ENCODE measurements at places on chromosomes 6 and 20.
A peak's percentile ranks its signal among the peaks of the same experiment; 100 is the strongest.

GRCh38 chr6:95805699-95806098 is 210.1 kb upstream of the FUT9 start:
- no peak for DNase-seq

DNA sequence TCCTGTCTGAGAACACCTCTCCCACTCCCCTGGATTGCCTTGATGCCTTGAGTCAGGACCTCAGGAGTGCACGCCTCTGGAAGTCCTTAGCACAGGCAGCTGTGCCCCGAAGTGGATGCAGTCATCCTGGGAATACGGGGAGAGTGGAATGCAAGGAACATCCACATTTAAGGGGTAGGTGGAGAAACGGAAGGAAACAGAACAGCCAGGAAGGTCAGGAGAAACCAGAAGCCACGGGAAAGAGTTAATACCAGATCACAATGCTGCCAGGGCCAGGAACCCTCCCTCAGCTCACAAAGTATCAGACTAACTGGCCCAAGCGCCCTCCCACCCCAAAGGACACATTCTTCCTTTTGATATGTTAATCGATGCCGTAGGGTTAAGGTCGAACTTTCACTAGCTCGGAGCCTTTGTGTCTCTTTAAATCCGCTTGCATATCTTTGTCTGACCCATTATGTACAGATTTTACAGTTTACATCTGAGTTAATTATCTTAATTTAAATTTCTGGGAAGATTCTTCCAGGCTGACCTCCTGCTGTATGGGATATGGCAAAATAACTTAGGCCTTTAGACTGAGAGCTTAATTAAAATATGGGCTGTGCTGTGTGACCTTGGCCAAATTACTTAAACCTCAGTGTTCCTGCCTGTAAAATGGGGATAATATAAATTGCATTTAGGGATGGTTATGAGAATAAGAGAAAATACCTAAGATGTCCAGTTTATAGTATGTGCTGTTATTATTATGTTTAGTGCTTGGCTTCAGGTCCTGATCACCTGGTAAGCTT is 24.0 kb upstream of the CCND3 start:
- DNase-seq, result no peak

DNA sequence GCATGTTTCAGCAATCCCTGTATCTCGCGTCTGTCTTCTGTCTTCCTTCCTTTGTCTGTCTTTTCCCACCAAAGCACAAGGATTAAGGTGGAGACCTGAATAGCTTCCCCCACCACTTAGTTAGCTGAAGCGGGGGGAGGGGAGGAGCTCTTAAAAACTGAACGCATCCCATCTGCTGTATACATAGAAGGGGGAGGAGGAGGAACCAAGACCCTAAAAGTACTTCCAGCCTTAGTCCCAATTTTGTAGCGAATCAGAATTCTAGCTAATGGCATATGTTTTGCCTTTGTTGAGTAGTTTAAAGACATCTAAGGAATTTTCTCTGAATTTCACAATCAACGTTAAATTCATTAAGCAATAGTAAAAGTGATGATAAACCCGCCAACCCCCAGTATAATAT is 47.9 kb downstream of the GNAS start:
- DNase-seq, result no peak

DNA sequence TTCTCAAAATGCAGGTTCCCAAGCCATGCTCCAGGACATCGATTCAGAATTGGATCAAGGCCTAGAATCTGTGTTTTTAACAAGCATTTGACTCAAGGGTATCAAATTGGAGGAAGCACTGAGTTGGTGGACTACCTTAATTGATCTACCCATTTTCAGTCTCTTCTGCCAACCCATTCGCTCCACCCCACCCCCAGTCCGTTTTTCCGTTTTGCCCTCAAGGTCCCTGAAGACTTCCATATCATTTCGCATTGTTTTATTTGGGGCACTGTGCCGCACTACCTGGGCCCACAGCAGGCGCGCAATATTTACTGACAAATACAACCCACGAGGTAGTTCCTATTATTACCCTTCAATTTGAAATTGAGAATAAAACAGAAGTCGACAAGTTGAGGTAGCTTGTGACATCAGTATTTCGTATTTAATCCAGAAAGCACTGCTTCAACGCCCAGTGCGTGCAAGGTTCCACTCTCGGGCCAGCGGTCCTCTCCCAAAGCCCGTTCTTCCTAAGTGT is 557 bp upstream of the DHX35 start:
- no peak for DNase-seq

GRCh38 chr20:53903652-53903987 is 166.8 kb downstream of the BCAS1 start:
- DNase-seq, result no peak

- peak; percentile 26 for DNase-seq
Measured at GRCh38 chr6:71420693-71421328, 132.2 kb downstream of the OGFRL1 start.

GRCh38 chr20:63241272-63241671 is 5.6 kb downstream of the BIRC7 start:
- DNase-seq, result no peak

- DNase-seq, result no peak
Measured at GRCh38 chr20:51287628-51288413, 254.7 kb downstream of the NFATC2 start.

DNA sequence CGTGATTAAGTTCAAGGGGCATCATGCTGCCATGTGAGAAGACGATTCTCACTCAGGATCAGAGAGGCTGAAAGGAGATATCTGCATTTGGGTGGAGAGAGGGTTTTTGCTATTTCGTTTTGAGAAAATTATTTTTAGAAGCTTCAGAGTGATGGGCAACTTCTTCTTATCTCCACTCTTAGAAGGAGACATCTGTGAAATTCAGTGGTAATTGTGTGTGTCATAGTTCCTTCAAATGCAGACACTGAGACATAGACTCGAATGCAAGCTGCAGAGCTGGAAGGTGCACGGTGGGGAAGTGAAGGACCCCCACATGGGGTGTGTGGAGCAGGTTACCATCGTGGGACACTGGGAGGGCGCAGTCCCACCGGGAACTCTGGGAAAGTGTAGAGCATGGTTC is 116.8 kb downstream of the PRND start:
- no peak for DNase-seq

DNA sequence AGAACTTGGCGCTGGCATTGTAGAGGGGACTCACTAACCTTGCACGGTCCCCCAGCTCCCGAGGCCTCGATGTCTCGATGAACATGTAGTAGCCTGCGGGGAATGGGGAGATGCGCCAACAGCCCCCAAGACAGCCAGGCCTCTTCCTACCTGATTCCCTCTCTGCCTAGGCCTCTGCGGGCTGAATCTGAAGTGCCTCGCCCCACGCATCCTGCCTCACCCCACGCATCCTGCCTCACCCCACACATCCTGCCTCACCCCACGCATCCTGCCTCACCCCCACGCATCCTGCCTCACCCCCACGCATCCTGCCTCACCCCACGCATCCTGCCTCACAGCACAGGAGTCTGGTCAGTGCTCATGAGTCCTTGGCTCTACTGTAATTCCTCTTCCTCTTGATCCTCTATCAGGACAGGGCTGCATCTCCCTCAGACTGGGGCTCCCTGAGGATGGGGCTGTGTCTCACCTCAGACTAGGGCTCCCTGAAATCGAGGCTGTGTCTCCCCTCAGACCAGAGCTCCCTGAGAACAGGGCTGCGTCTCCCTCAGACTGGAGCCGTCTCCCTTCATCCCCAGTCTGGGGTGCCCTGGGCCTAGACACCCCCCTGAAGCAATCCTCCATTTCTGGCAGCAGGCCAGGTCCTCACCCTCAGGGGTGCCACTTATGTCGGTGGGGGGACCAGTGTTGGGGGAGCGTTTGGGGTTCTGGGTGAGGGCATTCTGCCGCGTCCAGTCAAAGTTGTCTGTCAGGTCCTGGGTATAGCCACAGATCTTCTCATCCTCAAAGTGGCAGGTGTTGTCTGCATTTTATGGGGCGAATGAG is 53.6 kb downstream of the MDGA1 start:
- no peak for DNase-seq

DNA sequence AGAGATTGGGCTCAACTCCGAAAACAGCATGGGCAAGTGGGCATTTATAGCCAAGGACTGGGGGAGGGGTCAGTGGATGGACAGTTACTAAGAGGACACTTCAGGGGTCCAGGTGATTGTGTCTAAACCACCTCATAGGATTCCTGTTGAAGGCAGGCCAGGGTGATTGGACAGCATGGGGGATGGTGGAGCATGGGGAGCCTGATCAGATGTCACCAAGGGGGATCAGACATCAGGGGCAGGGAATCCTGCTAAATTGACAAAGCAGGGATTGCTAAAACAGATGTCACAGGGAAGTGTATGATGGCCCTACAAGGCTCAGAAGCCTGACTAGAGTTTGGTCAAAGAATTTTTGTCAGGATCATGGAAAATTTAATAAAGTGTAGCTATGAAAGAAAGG is 2.4 kb upstream of the PYGB start:
- DNase-seq, result no peak

- no peak for DNase-seq
Measured at GRCh38 chr6:156998794-156999330, 221.7 kb downstream of the ARID1B start.

- no peak for DNase-seq
Measured at GRCh38 chr20:45118028-45118427, 3.1 kb upstream of the WFDC5 start.

- no peak for DNase-seq
Measured at GRCh38 chr6:16136091-16136490, 7.2 kb downstream of the MYLIP start.

DNA sequence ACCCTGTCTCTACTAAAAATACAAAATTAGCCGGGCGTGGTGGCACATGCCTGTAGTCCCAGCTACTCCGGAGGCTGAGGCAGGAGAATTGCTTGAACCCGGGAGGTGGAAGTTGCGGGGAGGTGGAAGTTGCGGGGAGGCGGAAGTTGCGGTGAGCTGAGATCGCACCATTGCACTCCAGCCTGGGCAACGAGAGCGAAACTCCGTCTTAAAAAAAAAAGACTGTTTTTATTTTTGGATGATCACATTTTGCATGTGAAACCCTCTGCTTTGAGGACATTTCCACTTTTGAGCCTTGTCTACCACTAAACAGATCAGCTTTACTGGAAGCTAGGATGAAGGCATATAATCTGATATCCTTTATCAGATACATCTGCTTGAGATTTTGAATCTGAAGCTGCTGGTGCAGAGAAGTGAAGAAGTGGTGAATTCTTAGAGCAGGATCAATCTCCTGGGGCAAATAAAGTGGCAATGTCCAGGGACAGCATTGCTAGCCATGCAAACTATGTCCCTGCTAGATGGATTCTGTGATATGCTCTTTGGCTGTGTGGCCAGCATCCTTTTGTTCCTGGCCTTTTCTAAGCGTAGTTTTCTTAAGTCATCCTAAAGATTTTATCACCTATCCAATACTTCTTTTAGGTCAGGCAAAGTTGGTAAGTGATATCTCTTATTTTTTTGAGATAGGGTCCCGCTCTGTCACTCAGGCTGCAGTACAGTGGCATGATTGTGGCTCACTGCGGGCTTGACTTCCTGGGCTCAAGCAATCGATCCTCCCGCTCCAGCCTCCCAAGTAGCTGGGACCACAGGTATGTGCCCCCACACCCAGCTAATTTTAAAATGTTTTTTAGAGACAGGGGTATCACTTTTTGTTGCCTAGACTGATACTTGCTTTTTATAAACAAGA is 23.3 kb downstream of the RBL1 start:
- DNase-seq, result no peak

DNA sequence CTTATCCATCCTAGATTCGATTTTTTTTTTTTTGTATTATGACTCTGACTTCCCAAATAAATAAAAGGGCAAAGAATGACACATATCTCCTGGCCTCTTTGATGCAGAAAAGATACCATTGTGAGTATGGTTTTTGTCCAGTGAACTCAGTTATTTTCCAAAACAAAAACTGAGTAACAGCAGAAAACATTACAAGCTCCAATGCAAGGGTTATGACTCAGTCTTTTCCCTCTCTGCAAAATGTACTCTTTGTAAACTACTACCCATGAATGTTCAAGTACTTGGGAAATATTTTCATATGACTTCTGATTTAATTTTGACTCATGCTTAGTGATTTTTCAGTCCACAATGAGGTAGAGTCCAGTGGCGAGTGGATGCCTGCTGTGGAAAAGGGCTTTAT is 355.3 kb downstream of the RNF144B start:
- no peak for DNase-seq

GRCh38 chr6:164042212-164042611 is 627.7 kb downstream of the QKI start:
- no peak for DNase-seq

DNA sequence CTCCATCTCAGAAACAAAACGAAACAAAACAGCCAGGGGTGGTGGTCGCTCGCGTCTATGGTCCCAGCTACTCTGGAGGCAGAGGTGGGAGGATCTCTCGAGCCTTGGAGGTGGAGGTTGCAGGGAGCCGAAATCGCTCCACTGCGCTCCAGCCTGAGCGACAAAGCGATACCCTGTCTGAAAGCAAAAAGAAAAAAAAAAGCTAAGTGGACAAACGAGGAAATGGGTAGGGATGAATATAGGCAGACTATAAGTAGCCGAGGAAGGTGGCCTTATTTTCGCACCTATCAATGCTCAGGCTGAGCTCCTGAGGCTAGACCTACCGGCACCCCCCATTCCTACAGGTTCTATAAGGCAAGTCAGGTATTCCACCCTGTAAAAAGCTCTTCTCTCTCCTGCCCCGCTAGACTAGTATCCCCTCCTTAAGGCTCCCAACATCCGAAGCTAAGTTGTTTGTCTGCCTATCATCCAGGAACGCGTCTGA is 650 bp upstream of the CASP8AP2 start:
- DNase-seq, result peak; percentile 25

GRCh38 chr6:17062871-17063440 is 38.9 kb upstream of the STMND1 start:
- DNase-seq, result no peak

DNA sequence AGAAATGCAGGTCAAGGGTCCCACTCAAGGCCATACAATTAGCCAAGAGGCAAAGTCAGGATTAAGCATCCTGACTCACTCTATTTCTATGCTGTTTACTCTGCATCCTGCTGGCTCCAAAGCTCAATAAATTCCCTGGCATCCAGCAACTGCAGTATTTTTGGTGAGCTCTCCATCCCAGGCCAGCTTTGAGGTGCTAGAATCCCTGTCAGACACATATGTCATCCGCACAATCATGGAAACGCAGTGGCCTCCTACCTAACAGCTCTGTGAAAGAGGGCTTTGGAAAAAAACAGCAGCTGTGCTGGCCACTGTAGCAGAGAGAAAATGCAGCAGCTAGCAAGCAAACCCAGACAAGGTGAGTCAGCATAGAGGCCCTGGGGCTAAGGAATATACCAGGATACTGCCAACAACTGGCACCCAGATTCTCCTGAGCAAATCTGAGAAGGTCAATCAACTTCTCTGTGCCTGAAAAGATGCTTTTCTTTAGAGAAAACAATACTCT is 58.4 kb downstream of the ANKEF1 start:
- no peak for DNase-seq

All from GM13977 (cell line).